ENCODE measurements at places on chromosomes 11 and 22.

DNA sequence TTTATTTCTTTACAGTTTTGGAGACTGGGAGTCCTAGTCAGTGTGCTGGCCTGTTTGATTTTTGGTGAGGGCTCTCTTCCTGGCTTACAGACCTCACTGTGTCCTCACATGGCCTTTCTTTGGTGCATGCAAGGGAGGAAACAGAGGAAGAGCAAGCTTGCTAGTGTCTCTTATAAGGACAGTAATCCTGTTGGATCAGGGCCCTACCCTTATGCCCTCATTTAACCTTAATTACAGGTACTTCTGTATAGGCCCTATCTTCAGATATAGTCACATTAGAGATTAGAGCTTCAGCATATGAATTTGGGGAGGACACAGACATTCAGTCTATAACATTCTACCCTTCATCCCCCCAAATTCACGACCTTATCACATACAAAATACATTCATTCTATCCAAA lies 14.3 kb downstream of the ZC3H7B start:
- DNase-seq = no peak

DNA sequence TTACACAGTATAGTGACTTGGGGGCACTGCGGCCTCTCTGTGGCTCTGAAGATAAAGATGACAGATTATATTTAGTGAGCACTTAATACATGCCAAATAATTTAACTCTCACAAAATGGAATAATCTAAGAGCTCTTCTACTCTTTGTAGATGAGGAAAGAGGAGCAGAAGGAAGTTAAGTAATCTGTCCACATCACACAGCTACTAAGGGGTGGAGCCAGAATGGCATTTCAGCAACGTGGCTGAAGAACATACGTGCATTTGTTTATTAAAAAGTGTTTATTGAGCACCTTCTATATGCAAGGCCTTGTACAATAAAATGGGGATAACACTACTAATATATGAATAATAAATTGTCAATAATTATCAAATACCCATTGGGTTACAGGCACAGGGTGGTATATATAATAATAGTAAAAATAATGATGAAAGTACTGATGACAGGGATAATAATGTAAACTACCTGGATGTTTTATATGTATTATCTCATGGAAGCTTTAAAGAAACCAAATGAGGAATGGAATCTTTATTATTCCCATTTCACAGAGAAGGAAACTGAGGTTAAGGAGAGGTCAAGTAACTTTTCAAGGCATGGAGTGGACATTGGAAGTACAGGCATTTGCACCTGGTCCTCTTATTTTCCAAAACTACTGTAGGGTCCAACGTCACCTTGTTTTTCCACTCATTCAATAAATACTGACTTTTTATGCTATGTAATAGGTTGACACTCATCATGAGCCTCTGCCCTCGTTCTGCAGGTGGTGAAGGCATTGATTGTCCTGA lies 38.0 kb upstream of the IL17RA start:
- DNase-seq = no peak

- DNase-seq = no peak
Measured at GRCh38 chr22:30167734-30168133, 78.8 kb downstream of the LIF start.

DNA sequence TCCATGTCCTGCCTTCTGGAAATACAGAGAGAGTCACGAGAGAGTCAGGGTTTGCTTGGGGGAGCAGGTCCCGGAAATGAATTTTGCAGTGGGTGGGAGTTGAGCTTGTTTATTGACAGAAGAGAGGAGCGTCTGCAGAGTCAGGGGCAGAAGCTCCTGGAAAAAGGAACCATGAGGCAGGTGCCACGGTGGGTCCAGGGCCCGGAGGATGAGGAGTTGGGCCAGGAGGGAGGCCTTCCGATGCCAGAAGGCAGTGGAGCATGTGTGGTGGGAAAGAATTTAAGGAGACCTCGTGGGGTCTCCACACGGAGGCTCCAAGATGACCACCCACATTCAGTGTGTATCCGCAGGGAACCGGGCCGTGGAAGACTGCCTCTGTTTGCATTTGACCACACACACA lies 461.2 kb downstream of the BRD1 start:
- DNase-seq = no peak

- no peak for DNase-seq
Measured at GRCh38 chr22:50178471-50178864, 7.2 kb upstream of the TRABD start.

GRCh38 chr22:31938296-31938695 lies 6.0 kb upstream of the YWHAH start:
- DNase-seq = no peak

- no peak for DNase-seq
Measured at GRCh38 chr22:32082331-32082730, 39.3 kb downstream of the SLC5A1 start.

DNA sequence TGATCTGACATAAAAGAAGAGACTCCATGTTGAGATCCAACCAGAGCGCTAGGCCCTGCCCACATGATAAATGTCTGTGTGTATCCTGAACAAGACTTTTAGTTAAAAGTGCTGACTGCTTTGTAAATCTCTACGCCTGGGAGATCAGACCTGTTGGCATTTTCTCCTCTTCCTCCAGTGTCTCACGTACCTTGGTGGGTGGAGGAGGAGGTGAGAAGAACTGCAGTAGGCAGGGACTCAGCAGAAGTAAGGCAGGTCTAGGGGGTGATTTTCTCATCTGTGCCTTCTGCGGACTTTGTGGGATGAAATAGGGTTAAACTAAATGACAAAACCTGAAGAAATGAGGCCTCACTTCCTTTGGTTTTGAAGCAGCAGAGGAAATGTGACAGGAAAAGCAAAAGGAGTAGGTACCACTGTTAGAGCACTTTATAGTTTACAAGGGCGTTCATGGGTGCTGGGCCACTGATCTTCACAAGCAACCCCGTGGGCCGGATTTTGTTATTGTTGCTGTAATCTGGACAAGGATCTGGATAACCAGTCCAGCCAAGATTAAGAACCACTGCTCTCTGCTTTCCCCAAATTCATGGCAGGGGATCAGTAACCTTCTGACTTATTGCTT lies 36.7 kb upstream of the PLET1 start:
- DNase-seq = no peak

GRCh38 chr11:122816761-122817520 lies 21.4 kb upstream of the CRTAM start:
- DNase-seq = no peak

GRCh38 chr22:36546932-36547331 lies 18.0 kb upstream of the EIF3D start:
- DNase-seq = no peak

DNA sequence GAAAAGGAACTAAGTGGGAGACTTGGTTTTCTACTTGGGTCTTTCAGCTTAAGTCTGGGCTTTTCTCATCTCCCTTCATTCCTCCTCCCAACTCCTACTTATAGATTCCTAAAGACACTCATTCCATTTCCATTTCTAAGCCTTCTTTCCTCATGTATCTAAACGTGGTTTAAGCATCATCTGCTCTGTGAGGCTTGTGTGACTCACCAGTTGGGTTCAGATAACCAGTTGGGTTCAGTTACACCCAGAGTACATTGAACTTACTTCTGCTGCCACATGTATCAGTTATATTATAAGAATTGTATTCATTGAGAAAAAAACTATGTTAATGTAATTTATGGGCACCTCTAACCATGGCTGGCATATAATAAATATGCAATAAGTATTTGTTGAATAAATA lies 831.2 kb upstream of the CCDC90B start:
- DNase-seq = no peak

DNA sequence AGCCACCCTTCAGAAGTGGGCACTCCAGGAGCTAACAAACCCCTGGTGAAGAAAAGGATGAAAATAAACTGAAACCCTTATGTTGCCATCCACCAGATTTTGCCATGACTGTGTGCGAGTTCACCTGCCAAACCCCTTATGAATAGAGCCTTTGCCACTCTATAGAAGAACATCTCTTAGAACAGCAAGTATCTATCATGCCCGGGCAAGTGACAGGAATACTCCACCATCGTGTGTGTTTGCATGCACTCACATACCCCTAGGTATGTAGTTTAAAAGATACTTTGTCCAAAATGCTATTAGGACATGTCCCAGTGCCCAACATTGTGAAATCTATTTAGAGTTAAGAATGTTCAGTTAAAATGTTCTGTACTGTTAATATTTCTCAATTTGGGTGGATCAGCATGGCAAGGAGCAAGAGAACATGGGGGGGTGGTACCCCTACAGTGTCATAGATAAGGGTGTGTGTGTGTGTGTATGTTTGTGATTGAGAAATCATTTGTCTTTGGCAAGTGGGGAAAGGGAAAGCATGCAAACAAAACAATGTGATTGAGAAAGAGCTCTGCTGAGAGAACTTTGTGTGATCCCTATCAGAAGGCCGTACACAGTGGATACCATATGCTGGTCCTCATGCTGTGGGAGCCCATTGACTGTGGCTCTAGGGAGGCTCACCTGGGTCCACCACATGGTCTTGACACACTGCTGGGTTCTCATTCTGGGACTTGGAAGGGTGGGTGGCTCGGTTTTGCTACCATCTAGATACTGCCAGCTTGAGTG lies 94.9 kb downstream of the ZBTB16 start:
- no peak for DNase-seq

DNA sequence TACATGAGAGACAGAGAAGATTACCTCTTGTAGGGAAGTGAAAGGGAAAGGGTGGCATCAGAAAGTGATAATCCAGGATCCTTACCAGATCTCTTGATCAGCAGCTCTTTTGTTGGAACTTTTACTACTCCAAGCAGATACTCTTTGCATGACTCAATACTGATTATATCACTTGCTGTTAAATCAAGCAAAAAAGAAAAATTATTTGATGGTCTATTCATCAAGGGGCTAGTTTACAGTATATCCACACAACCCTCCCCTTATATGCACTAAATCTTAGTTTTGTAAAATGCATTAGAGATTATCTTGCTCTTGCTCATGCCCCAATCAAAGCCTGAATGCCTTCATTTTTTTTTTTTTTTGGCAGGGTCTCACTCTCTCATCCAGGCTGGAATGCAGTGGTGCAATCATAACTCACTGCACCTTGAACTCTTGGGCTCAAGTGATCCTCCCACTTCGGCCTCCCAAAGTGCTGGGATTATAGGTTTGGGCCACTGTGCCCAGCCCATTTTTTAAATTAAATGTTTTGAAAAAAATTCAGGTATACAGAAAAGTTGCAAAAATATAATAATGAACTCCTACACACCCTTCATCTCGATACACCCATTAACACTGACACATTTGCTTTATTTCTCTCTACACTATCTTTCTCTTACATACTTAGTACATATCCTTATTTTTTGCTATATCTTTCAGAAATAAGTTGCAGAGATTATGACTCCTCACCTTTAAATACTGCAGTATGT lies 76.1 kb upstream of the UCP3 start:
- no peak for DNase-seq

- DNase-seq = no peak
Measured at GRCh38 chr11:119794756-119795155, 65.8 kb upstream of the NECTIN1 start.

DNA sequence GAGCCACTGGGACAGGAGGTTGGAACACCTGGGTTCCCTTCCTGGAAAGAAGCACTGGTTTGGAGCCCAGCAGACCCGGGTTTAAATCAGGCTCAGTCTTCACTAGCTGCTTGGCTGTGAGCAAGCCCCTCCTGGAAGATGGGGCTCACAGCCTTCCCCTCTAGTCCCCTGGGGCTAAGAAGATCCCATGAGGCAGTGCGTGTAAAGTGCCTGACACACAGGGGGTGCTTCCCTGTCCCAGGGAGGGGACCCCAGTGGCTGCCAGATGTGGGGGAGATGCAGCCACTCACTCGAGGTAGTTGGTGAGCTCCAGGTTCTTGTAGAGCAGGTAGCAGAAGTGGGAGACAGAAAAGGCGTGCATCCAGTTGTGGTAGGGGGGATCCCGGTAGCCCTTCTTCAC lies 93.2 kb downstream of the PDE2A start:
- no peak for DNase-seq

GRCh38 chr11:66457826-66458225 lies 8.9 kb upstream of the PELI3 start:
- DNase-seq = no peak

DNA sequence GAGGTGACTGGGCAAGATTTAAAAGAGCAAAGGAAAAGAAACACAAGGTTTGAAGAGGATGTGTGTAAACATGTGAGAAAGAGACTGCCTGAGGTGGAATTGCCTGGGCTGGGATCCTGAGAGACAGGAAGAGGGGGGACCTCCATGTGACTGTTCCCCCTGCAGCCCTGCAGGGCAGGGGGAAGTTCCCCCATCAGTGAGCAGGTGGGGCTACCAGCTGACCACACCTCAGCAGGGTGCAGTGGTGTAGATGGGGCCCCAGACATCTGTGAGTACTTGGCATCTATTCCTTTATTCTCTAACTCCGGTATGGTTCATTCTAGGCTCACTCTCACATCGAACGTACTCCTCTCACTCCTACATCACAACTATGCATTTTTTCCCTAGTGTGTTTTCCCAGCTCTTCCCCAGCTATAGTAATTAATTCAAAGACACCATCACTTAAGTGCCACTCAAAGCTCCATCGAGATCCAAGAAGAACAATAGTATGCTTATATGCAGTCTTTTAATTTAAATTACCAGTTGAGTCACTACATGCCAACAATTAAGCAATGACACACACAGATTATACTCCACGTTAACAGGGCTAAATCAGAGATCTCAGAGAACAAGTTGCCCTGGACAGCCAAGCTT lies 42.7 kb downstream of the LGR4 start:
- no peak for DNase-seq

- no peak for DNase-seq
Measured at GRCh38 chr11:117193130-117194020, 5.8 kb upstream of the TAGLN start.

GRCh38 chr11:729492-730074 lies 17.7 kb upstream of the TALDO1 start:
- DNase-seq = no peak

- DNase-seq = no peak
Measured at GRCh38 chr22:33919391-33920196, 682 bp downstream of the LARGE1 start.

DNA sequence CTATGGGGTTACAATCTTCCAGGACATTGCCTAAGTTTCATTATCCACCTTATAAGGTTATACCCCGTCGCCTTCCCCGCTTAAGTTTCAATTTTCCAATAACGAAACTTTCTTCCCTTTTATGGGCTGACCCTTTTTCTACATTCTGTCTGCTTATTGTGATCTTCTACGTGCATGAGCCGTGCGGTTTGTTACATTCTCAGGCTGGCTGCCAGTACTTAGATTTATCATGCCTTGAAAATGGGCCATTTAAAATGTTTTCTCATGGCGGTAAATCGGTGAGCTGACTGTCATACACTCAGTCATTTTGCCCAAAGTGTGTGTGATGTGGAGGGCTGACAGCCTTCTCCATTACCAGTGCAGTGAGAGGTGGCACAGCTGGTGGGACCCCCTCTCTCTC lies 23.3 kb downstream of the DGCR6L start:
- no peak for DNase-seq

DNA sequence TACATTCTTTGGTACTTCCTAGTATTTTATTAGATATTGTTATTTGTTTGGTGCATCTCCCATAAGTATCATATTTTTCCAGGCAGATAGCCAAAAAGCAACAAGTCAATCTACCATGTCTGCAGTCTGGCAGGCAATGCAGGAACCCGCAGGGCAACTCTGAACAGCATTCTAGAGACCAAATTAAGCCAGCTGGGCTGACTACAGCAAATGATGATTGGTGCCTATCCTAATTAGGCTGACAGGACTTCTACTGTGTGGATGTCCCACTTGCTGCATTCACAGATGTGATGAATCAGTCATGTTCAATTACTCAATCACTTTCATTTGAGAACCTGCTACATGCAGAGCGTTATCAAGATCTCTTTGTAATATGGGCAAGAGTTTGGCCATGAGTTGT lies 40.3 kb upstream of the AMOTL1 start:
- DNase-seq = no peak

- DNase-seq = no peak
Measured at GRCh38 chr11:56637500-56637899, 4.7 kb downstream of the OR5AP2 start.

GRCh38 chr11:28616160-28616965 lies 508.2 kb downstream of the METTL15 start:
- DNase-seq = no peak

Data from effector memory CD4-positive, alpha-beta T cell (primary cell).